CD4-positive, alpha-beta T cell treated with Interleukin-6 at 100 ng/mL for 8 hours (primary cell): ENCODE measurements at places on chromosomes 7 and 10.

GRCh38 chr7:101299511-101300464, 21.8 kb downstream of the IFT22 start:
- no peak for DNase-seq

DNA sequence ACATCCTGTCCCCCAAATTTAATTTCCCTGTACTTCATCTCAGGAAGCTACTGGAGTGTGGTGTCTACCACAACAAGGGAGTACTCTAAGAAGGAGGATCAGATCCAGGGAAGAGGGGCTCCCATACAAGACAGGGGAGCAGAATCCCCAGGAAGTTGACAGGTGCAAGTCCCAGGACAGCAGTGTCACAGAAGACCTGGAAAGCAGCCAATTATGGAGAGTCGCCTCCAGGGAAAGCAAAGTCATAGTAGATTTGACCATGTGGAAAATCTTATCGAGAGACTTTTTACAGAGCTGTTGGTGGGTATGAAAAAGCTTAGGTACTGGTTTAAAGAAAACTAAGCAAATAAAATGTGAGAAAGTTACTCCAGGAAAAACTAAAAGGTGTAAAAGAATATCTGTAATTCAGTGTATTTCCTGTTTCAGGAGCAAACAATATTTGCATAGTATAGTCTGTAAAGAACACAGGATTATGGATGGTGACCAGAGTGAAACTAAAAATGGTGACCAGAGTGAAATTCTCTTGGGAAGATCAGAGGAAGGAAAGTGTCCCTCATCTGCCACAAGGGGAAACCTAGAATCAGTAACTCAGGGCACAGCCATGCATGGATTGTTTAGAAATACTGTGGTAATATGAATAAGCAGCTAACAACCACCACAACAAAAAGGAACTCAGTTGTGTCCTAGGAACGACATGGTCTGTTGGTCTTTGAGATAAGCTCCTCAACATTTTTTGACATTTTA, 44.5 kb downstream of the LANCL2 start:
- no peak for DNase-seq

- no peak for DNase-seq
Observed at GRCh38 chr10:27719052-27719451, 26.6 kb downstream of the MKX start.

GRCh38 chr7:94888551-94888950, 18.8 kb upstream of the PPP1R9A start:
- DNase-seq, result no peak

- no peak for DNase-seq
Observed at GRCh38 chr10:361203-362081, 226.2 kb downstream of the ZMYND11 start.

- no peak for DNase-seq
Observed at GRCh38 chr10:49396666-49396999, 744 bp upstream of the DRGX start.

GRCh38 chr7:71404726-71405345, 272.9 kb downstream of the GALNT17 start:
- no peak for DNase-seq

DNA sequence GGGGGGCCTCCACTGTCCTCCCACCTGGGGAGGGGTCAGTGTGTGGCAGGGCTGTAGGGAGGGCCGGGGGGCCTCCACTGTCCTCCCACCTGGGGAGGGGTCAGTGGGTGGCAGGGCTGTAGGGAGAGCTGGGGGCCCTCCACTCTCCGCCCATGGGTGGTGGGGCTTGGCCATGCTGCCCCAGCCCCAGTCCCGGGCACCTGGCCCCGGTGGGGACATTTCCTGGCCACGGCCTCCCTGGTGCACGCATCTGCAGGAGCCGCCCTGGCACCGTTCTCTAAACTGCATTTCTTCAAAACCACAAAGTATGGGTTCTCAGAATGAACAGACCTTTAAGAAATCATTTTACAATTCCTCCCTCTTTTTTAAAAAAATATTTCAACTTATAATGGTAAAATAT, 89.3 kb upstream of the PDGFA start:
- DNase-seq, result no peak
